ENCODE measurements at places on chromosomes 2 and 18.

DNA sequence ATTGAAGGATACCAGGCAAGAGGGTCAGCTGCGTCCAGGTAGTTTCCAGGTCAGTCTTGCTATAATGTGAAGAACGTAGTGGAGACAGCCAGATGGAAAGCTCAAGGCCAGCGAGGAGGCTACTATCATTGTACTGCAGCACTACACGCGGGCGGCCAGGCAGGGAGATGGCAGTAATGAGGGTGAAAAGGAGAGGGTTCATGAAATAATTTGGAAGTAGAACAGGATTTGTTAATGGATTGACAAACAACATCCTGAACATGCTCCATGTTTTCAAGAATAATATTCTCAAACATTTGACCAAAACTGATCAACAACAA lies 17.1 kb downstream of the SPIRE1 start:
- no peak for DNase-seq

GRCh38 chr2:231360881-231361371 lies 34.6 kb upstream of the B3GNT7 start:
- no peak for DNase-seq

GRCh38 chr2:211216221-211216620 lies 659.8 kb downstream of the CPS1 start:
- no peak for DNase-seq

DNA sequence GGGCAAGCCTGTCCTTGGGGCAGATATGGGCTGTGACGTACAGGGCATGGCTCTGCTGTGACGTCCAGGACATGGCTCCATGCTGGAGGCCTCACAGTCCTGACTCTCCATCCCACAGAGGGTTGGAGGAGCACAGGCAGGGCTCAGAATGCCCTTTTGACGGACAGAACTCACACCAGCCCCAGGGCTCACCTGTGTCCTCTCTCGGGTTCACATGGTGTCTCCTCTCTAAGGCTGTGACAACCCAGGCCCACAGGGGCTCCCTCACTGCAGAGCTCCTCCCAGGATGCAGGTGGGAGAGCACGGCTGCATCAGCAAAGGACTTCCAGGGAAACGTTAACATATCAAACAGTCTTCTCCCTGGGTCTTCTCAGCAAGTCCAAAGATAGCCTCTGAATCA lies 133.8 kb downstream of the EIPR1 start:
- DNase-seq: no peak

All from GM13976 (cell line).